ENCODE measurements at places on chromosomes 16 and 17.
A peak's percentile ranks its signal among the peaks of the same experiment; 100 is the strongest.

GRCh38 chr17:39002991-39003715 lies 36.0 kb upstream of the FBXO47 start:
- DNase-seq = peak; percentile 86

DNA sequence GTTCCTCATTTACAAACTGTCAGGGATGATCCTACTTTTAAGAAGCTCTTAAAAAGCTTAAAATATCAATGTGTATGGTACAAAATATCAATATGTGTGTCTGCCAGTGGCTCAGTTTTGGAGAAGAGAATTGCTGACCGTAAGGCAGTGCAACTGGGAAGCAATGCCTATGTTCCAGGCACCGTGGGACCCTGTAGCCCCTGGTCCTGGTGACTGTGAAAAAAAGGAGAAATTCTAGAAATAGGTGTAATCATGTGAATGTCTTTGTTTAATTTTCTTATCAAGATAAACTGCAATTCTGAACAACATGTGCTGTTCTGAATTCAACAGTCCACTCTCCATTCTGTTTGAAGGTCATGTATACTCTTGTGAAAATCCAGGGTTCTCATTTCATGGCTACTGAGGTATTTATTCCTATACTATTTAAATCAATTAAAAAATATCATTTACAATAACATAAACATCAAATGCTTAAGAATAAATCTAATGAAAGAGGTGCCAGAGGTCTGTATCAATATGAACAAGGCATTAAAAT lies 9.4 kb upstream of the HP start:
- DNase-seq = no peak

DNA sequence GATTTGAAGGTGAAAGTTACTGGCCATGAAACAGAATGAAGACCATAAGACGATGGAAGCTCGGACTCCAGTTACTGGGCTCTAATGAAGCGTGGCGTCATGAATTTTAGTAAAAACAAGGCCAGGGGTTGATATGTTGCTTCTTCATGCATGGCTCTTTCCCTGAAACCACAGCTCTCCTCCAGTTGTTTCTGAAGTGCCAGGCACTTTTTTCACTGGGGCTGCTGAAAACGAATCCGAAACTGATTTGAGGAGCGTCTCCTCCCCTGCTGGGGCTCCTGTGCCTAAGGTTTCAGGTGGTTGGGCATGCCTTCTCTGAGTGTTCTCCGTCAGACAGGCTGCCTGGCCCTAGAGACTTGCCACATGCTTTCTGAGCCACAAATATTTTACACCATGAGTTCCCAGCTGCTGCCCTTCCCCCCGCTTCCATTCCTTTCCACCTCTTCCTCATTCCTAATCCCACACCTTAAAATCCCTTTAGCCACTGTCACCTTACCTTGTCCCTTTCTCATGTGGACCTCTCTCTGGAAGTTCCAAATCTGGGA lies 3.7 kb upstream of the MYL4 start:
- DNase-seq = peak; percentile 59

- no peak for DNase-seq
Measured at GRCh38 chr17:9875441-9875840, 29.6 kb downstream of the RCVRN start.

GRCh38 chr16:87816507-87817100 lies 50.8 kb upstream of the KLHDC4 start:
- DNase-seq = no peak

DNA sequence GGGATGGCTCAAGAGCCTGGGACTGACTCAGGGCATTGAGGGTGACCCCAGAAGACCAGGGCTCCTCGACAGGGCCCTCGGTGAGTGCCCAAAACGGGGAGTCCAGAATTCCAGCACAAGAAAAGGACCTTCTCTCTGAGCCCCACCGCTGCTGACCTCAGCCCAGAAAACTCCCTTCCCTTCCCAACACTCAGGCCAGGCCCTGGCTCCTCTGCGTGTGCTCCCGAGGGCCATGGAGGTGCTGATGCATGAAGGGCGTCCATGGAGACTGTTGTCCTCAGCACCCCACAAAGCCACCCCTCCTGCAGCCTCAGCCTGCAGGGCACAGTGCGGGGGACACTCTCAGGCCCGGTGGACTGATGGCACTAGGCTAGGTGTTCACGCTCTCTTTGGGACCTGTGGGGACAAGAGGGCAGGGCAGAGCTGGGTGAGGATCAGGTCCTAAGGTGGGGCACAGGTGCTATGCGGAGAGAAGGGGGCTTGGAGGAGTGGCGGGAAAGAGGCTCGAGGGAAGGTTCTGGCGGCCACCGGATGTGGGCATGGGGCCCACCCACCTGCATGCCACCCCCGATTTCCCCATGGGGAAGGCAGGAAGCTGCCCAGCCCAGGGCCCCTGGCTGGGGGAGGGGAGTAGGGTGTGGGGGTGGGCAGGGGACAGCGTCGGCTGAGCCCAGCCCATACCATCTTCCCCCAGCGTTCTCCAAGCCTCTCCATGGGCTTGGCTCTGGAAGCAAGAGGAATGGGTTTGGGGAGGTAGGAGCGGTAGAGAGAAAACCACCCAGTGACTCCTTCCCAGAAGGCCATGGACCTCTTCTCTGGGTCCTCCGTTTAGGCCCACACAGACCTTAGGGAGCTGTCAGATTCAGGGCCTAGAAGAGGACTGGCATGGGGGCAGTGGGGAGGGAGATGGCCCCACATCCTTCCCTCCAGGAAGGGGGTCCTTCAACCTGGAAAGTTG lies 4.5 kb upstream of the TSPOAP1 start:
- DNase-seq = no peak

DNA sequence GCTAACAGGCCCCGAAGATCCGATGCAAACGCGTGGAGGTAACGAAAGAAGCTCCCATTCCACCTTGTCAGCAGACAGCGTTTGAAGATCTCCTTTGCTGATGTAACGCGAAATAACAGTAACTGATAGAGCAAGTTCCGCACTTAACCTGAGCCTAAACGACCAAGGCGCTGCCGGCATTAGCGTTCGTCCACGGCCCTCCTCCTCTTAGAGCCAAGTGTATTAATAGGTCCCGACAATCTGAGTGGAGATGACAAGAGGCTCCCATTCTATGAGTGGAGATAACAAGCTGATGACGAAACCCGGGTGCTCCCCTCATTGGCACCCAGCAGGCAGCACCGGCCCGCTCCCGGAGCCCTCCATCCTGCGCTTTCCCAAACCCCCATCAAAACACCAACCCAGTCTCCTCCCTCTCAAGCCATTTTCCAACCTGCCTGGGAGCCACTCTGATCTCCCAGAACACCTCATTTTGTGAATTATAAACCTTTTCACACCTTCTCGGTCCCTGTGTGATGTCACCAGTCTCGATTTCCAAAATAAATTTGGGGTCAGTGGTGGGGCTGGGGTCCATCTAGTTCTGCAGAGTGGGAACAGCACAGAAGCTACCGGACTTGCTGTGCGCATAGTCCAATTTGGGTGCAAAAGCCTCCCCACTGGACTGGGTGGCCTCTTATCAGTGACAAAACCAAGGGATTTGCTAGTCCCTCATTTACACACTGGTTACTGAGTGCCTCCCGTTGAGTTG lies 35.4 kb upstream of the ARL4D start:
- no peak for DNase-seq

GRCh38 chr16:5234295-5235050 lies 136.9 kb upstream of the EEF2KMT start:
- no peak for DNase-seq

All from left cardiac atrium (tissue), 4 donors.